ENCODE measurements at places on chromosomes 2 and 18.

DNA sequence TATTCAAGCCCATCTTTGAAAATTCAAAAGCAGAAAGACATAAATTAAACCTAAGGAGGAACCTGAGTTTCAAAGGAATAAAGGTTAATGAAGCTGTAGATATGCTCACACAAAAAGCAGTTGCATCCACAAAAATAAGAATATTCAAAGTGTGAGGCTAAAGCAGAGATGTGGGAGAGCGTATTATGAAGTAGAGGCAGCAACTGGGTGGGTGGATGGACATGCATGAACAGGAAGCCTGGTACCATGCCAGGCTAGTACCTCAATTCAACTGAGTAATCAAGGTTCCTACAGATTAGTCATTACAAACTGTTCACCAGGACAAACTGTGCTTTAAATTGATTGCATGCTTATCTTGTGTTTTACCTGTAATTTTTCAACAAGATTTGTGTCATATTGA, 330.0 kb upstream of the PKDCC start:
- no peak for DNase-seq

- DNase-seq, result peak; percentile 74
Measured at GRCh38 chr2:144519934-144520731, at the start of gene ZEB2. Gene ZEB2 (minus strand): TSS chr2:144520119. CDS start chr2:144517350, 2,769 bp downstream.

GRCh38 chr2:198534756-198535155, 730.4 kb downstream of the PLCL1 start:
- no peak for DNase-seq

DNA sequence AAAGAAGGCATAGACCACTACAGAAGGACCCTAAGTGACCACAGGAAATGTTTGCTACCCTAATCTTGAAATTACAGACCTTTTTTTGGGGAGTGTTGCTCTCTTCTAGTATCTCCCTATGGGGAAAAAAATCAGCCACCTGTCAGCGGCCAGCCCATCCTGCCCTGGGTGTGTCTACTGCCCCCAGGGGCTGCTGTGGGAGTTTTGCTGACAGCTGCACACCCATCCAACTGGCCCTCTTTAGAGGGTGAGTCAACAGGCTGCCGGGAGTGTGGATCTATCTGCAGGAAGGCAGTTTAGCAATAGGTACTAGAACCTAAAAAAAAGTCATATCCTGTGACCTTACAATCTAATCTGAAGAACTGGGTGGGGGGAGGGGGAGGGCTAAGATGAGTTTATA, 796 bp upstream of the DYSF start:
- DNase-seq, result no peak

GRCh38 chr18:61753373-61753772, 139.4 kb downstream of the RNF152 start:
- no peak for DNase-seq

DNA sequence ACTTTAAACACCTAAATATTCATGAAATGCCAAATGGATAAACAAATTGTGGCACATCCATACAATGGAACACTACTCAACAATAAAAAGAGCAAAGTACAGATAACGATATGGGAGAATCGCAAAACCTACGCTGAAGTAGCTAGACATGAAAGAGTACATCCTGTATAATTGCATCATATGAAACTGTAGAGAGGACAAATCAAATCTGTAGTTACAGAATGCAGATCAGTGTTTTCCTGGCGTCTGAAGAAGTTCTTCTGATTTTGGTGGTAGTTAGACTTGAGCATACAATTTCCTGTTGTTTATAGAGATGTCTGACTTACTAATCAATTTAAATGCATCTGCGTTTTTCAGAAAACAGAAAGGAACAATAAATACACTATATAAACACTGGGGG, 394.4 kb downstream of the SOCS6 start:
- no peak for DNase-seq

GRCh38 chr2:208033701-208034502, 8.6 kb upstream of the PLEKHM3 start:
- peak; percentile 53 for DNase-seq

DNA sequence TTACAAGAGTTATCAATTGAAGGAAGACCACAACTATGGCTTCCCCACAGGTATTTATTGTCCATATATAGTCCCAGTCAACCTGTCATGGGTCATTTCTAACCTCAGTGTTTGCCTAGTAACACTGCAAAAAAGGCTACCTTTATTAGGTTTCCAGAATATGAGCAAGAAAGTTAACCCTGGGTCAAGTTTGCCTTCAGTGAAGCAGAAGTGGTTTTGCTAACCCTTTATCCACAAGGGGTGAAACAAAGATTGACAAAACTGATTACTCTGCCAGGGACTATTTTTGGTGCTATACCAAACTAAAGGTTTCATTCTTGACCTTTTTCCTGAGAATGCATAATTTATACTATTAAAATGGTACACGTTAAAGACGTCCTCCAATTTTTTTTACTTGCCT, 28.8 kb downstream of the SP100 start:
- no peak for DNase-seq

DNA sequence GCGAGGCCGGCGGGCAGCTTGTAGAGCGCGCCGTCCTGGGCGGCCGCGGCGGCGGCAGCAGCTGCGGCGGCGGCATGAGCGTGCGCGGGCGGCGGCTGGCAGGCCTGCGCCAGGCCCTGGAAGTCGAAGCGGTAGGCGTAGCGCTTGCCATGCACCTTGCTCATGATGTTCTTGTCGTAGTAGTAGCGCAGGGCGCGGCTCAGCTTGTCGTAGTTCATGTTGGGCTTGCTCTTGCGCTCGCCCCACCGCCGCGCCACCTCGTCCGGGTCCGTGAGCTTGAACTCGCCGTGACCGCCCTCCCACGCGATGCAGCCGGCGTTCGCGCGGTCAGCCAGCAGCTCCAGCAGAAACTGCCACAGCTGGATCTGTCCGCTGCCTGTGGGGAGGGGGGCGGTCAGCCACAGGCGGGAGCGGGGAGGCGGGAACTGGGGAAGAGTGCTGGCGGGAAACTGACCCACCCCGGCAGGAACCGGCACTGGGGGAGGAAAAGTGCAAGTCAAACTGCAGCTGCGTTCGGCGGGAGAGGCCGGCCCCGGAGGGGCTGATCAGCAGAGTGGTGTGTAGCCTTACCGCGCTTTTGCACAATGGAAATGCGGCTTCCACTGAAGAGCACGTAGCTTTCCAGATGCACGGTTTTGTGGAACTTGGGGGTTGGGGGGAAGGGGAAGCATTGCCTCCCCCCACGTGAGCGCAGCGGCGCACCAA, 3.0 kb downstream of the FEV start:
- DNase-seq, result no peak

DNA sequence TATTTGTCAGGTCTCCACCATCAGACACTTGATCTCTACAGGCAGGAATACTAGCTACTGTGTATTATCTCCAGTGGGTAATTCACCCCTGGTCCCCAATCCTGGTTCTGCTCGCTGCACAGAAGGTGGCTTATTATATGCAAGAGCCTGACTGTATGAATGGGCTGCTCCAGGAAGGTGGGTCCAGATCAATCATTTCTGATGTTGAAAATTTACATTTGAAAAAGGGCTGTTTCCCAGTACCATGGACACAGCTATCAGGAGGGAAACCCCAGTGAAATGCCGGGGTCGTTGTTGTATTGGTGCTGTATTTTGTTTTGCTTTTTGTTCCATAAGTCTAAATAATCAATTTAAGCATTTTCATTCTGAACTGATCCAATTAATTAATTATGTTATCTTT, 367.6 kb downstream of the RND3 start:
- DNase-seq, result no peak

DNA sequence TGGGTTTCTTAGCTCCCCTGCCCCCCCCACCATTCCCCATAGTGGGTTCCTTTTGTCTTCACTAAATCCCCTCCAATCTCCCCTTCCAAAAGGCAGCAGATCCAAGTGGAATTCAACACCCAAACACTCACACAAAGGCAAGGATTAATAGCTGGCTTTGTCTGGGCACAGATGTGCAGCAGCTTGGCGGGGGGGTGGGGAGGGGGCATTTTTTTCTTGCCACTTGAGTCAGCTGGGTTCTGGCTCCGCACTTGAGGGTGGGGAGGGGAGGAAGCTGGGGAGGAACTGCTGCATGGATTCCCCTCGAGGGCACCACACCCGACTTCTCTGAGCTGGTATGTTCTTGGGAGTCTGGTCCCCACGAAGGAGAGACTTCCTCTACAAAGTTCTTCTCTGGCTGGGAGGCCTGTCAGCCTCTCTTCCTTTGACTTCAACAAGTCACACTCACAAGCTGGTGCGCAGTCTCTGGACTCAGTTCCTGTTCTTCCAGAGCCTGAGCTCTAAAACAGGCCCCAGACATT, 36.0 kb downstream of the SERTAD2 start:
- no peak for DNase-seq

- DNase-seq, result no peak
Measured at GRCh38 chr2:120294008-120294340, 41.3 kb downstream of the RALB start.

GRCh38 chr2:45331410-45331786, 279.7 kb downstream of the SRBD1 start:
- DNase-seq, result no peak

DNA sequence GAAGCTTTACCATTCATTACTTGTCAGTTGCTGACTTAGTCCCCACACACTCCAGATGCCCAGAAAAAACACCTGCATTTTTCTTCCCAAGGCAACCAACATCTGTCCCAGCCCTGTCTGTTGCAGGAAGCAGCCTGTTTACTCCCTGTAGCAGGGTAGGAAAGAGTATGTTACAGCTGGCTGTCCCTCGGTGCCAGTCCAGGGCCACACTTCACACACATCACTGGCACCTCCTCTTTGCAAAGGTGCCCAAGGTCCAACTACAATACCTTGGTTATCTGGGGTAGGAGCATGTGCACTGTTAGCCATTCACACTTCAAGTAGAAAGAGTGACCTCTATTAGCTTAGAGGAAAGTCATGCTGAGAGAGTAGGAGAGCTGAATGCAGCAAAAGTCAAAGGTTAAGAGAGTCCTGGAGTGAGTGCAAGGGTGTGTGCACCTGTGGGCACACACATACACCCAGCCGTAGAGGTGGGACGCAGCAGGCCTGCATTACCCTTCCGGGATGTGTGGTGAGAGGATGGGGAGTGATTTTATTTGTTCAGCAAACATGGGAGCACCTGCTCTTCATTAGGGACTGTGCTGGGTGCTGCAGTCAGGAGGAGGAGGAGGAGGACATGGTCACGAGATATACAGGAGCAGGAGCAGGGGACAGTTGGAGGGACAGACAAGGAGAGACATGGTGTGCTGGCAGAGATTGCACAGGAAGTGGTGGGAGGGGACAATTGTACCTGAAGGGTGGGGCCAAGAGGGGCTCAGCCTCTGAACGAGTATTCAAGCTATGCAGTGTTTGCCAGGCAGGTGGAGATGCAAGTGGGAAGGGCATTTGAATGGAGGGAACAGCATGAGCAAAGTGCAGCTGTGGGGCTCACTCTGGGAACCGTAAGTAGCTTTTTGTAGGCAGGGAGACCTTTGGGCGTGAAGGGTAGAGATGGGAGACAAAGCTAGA, 69.8 kb downstream of the TSN start:
- DNase-seq, result no peak

DNA sequence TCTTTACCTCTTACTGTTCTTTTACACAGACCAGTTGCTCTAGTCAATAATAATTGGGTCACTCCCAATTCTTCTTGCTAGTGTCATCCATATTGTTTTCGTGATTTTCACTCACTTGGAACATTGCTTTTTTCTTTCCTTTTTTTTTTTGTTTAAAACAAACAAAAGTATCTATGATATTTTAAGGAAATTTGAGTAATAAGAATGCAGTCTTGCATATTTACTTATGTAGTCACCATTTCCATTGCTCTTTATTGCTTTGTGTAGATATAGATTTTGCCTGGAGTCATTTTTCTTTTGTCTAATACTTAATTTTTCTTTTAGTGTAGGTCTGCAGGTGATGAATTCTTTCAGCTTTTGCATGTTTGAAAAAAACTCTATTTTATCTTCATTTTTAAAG, 71.9 kb downstream of the WDR7 start:
- no peak for DNase-seq

- peak; percentile 96 for DNase-seq
Measured at GRCh38 chr2:118088051-118089024, at the start of gene INSIG2. Gene INSIG2 (plus strand): TSS chr2:118088471. CDS start chr2:118096557, 8,086 bp downstream.

GRCh38 chr18:10419420-10420103, 34.9 kb upstream of the APCDD1 start:
- no peak for DNase-seq

DNA sequence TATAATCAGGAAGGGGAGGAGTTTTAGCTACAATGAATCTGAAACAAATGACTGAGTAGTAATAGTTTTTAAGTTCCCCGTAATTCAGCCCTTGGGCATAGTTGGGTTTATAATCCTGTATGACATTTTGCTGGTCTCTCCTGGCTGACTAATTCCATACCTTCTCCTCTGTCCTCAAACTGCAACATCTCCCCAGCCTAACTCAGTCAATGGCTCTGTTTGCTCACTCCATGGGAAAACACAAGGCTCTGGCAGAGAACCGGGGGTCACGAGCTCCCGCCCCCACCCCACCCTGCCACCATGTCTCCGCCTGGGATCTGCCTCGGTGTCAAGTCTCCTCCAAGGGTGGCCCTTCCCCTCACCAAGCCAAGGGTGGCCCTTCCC, 168.6 kb downstream of the HDAC4 start:
- no peak for DNase-seq

GRCh38 chr2:55033076-55033742, 17.0 kb downstream of the RTN4 start:
- DNase-seq, result no peak

DNA sequence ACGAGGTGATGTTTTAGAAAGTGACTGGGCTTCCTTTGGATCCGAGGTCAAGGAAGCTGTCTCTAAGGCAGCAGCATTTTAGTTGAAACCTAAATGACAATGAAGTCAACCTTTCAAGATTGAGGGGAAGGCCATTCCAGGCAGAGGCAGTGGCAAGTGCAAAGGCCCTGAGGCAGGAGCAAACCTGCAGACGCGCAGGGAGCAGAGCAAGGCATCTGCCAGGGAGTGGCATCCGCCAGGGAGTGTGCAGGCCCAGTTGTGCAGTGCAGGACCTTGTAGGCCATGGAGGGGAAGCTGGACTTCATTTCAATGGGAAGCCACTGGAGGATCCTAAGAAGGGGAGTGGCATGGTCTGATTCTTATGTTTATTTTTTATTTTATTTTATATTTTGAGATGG, 154.7 kb upstream of the SIX3 start:
- no peak for DNase-seq

- no peak for DNase-seq
Measured at GRCh38 chr2:74670263-74670662, 16.2 kb downstream of the SEMA4F start.

DNA sequence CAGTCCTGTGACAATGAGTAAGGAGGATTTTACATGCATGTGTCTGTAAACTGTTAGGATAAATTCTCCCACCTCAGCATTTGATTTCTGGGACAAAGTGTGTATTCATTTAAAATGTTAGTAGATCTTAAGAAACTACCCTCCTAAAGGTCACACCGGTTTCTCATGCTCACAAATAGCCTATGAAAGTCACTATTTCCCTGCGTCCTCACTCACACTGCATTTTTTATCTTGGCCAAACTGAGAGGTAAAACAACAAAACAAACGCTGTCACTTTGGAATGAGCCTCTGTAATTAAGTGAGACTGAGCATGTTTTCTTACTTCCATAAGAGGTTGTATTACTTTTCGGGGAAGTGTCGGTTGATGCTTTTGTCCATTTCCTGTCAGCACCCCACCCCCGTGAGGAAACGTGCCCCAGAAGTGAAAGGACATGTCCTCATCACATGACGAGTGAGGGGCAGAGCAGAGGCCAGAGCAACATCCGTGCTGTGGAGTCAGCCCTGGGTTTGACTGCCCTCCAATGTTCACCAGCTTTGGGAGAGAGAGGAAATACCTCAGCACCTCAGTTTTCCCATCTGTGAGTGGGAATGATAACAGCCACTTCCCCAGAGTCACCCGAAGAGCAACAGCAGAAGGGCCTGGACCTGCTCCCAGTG, 3.1 kb downstream of the GYPC start:
- peak; percentile 76 for DNase-seq

All from stimulated activated effector memory CD8-positive, alpha-beta T cell treated with anti-CD3 and anti-CD28 coated beads, Interleukin-12 subunit alpha, Interleukin-12 subunit beta, amount 100 ng/mL, for 72 hours (primary cell).